ENCODE measurements at places on chromosomes 7 and 10.

DNA sequence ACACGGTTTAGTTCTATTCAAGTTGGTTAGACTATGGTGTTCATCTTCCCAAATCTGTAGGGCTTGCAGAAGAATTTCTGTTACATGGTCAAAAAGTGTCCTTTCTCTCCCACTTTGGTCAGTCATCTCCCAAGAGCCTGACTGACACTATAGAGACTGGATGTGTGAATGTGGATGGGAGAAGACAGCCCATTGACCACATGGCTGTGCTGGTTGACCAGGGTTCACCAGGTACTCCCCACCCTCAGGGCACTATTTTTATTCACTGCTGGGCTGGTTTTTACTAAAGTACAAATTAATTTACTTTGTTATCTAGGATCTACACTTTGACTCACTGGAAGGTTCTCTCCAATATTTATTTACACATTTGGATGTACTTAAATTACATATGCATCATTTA lies 2.3 kb downstream of the ZNF804B start:
- DNase-seq, result no peak

DNA sequence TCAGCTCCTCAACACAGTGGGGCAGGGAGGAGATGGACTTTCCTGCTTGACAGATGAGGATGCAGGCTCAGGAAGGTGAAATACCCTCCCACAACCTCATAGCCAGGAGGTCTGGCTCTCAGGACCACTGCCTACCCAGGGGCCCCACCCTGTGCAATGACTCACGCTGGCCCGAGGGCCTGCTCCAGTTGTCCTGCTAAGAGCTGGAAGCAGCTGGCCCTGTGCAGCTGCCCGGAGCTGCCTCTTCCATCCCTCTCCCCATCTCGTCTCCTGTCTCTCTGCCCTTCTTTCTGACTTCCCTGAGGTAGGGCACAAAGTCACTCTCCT lies 123.9 kb downstream of the ZMIZ1 start:
- DNase-seq, result no peak

DNA sequence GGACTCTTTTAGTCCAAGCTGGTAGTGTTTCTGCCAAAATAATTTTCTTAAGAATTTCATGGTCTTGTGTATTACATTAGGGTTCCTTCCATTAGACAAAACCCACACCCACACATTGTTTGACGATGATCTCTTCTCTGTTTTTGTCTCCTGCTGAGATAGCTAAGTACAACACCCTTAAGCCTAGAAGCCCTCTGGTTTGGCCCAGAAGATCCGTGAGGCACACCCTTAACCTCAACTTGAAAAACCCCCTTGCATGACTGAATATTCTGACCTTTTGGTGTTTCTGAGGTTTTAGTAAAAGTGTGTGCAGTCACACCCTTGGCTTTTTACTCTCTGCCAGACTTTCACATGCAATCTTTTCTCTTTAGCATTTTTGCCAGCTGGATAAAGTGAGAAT lies 29.3 kb upstream of the ERCC6 start:
- DNase-seq, result no peak

- DNase-seq, result no peak
Observed at GRCh38 chr7:133540096-133540860, 287.4 kb downstream of the EXOC4 start.

DNA sequence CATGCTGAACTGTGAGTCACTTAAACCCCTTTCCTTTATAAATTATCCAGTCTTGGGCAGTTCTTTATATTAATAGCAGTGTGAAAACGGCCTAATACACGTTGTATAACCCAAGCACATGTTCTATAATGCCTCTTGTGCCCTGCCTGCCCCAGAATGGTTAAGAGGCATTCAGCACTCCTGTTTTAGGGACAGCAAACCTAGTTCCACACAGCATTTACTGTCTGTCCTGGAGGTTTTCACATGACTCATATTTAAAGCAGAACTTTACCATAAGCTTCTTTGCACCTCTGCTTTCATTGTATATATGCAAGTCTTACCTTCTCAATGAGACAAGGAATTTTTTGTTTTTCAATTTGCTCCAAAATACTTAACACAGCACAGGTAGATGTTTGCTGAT lies 144.8 kb downstream of the ICA1 start:
- no peak for DNase-seq
